CD4-positive, alpha-beta T cell treated with Interleukin-4 for 4 hours (primary cell): ENCODE measurements at places on chromosomes 7 and 10.
A peak's percentile ranks its signal among the peaks of the same experiment; 100 is the strongest.

- DNase-seq: no peak
These were observed 272.4 kb upstream of the BMPER start for GRCh38 chr7:33632840-33633525.

GRCh38 chr7:106289848-106290247 lies 5.1 kb upstream of the NAMPT start:
- DNase-seq: no peak

DNA sequence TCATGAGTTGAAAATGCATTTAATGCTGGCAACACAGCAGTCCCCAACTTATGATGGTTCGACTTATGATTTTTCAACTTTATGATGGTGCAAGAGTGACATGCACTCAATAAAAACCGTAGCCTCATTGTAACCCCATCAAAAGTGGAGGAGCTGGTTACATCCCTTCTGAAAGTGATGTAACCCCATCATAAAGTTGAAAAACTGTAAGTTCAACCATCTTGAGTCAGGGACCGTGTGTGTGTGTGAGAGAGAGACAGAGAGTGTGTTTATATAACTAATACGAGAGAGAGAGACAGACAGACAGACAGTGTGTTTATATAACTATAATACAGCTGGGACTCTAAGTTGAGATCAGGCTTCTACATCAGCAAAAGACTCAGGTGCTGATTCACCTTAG lies 21.0 kb downstream of the ANXA11 start:
- no peak for DNase-seq

- no peak for DNase-seq
These were observed 5.8 kb downstream of the GNAI1 start for GRCh38 chr7:80140388-80140787.

DNA sequence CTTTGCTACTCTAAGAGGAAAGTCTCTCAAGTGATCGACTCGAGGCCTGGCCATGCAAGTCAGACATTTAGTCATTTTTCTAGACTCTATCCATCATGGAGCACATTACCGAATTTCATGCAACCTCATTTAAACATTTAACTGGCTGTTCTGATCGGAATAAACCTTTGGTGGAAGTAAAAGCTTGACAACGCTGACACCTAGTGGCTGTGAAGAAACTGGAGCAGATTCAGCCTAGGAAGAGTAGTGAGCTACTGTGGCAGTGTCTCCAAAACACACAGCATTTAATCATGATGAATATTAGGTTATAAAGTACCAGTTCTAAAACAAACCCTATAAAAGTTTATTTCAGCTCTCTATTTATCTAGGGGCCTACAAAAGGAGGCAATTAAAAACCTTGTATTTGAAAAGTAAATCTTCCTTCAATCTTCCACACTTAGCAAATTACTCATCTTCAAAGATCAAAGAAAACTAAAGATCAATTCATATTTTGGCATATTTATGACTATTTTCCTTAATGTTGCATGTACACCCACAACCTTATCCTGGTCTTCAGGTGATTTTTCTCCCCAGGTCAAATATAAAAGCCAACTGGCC lies 175.0 kb downstream of the CTNNA3 start:
- DNase-seq: peak; percentile 46

GRCh38 chr7:143415742-143416397 lies 7.2 kb upstream of the EPHA1 start:
- DNase-seq: no peak

DNA sequence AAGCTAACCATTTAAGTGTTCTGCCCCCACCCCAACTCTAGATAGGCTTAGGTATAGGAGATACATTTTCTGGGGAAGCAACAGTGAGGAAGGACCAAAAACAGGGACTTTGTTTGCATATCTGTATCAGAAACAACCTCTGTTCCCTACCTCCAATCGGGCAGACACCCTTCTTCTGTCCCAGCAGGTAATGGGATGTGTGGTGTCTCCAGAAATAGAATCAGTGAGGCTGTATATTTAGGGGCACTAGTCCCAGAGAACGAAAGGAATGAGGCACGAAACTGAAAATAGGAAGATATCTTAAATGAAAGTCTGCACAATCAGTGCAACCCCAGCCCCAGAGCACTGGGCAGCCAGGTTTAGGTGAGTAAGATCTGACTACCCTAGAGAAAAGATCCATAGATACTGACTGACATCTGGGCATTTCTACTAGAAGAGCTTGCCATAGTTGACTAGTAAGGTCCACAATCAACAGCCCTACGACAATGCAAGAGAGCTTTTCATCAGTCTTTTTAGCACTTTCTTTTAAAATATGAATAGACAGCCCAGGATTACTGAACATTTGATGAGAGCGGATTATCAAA lies 28.1 kb downstream of the PLEKHA1 start:
- no peak for DNase-seq

DNA sequence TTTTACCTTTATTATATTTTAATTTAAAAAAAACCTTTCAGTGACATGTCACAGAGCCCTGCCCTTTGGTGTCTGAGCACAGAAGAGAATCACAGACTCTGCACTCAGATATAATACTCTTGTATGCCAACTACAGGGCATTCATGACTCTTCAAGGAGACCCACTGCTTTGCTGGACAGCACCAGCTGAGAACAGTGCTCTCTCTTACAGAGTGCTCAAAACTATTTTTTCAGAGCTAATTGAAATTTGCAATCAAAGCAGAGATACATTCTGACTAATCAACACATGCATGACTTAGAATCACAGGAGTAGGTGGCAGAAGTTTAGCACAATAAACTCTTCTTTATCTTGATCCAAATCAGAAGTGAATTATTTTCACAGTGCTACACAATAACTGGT lies 99.1 kb downstream of the OSBPL3 start:
- DNase-seq: no peak

- DNase-seq: no peak
These were observed 23.8 kb upstream of the CHN2 start for GRCh38 chr7:29170781-29171180.

GRCh38 chr10:59387951-59388670 lies 25.8 kb upstream of the FAM13C start:
- DNase-seq: no peak

- no peak for DNase-seq
These were observed 43.2 kb upstream of the NRP1 start for GRCh38 chr10:33377658-33378025.

DNA sequence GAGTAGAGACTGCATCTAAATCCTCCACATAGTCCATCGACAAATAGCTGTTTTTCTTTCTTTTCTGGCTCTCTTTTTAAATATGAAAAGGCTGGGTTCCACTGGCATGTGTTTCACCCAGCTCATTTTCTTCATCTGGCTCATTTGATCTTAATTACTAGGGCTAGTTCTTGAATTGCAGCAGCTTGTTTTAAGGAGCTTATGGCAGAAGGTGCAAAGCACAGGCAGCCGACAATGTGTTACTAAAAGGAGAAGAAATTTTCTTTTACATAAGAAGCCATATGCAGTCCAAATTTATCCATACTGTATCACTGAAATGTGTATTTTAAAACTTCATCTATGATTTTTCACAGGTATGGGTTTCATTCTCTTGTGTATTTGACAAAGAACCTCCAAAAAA lies 205.6 kb upstream of the PTER start:
- DNase-seq: no peak

- DNase-seq: no peak
These were observed 218.3 kb upstream of the GRB10 start for GRCh38 chr7:51000956-51001355.

DNA sequence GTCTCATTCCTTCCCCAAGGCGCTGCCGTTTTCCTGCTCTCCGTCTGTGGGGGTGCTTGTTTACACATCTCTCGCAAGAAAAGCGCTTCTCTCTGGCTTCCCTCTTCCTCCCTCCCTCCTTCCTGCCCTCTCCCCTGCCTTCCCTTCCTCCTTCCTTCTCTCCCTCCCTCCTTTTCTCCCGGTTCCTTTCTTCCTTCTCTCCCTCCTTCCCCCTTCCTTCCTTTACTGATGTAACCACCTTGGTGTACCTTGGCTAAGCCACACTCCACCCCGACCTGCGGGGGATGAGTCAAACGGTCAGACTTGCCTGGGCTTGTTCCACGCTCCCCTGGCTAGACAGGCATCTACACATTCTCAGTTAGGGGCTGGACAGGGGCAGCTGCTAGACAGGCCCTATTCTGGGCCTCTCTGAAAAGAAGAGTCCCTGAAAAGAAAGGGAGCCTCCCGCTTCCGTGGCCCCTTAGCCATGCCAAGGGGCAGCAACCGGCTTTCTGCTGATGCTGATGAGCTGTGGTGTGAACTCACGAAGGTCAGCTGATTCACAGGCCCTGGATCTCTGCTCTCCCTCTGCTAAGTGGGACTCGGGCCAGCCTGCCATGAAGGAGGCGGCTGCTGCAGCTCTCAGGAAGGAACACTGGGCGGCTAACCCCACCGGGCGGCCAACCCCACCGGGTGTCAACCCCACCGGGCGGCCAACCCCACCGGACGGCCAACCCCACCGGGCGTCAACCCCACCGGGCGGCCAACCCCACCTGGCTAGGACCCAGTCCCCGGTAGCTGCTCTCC lies 216.8 kb downstream of the TCERG1L start:
- DNase-seq: no peak

DNA sequence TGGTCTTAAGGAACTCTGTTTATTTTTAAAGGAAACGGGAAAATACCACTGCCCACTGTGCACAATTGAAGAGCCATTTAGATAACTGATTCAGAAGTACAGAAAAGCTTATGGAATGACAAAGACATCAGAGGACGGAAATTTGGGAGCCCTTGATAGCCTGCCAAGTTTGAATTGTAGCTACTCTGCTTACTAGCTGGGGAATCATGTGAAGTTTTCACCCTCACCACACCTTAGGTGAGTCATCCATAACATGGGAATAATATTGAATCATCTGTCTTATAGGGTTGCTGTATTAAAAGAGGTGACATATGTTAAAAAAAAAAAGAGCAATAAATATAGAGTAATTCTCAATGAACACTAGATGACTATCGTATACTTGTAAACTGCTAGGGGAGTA lies 1104.2 kb downstream of the GATA3 start:
- DNase-seq: no peak

DNA sequence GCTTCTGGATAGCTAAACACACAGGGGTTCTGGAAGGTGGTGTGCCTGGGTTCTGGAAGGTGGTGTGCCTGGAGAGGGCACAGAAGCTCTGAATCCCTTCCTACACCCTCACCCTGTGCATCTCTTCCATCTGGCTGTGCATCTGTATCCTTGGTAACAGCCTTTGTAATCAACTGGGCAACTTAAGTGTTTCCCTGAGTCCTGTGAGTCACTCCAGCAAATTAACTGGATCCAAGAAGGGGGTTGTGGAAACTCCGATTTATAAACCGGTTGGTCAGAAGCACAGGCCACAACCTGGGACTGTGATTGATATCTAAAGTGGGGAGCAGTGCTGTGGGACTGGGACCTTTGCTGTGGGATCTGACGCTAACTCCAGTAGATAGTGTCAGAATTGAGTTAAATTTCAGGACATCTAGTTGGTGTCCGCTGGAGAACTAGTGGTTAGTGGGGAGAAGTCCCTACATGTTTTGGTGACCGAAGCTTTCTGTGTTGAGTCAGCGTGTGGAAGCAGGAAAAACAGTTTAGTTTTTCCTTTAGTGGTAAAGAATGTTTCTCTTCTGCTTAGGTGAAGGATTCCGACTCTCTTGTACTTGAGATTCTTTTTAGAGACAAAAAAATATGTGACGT lies 228.1 kb downstream of the BMPER start:
- no peak for DNase-seq

GRCh38 chr10:24513155-24513554 lies 210.5 kb downstream of the ARHGAP21 start:
- no peak for DNase-seq

- no peak for DNase-seq
These were observed 56.9 kb downstream of the HIBADH start for GRCh38 chr7:27605689-27606269.

- no peak for DNase-seq
These were observed 5.7 kb upstream of the NDST2 start for GRCh38 chr10:73816917-73817729.

GRCh38 chr7:148434181-148434757 lies 156.3 kb upstream of the C7orf33 start:
- DNase-seq: no peak
